Skeletal muscle cell (primary cell): ENCODE measurements at places on chromosomes 1 and 21.

- no peak for DNase-seq
Observed at GRCh38 chr1:46405724-46406123, 11.6 kb downstream of the FAAH start.

GRCh38 chr1:57072401-57073110 lies 106.7 kb upstream of the C8B start:
- no peak for DNase-seq

- DNase-seq: no peak
Observed at GRCh38 chr1:32127409-32128198, 19.7 kb downstream of the KPNA6 start.

DNA sequence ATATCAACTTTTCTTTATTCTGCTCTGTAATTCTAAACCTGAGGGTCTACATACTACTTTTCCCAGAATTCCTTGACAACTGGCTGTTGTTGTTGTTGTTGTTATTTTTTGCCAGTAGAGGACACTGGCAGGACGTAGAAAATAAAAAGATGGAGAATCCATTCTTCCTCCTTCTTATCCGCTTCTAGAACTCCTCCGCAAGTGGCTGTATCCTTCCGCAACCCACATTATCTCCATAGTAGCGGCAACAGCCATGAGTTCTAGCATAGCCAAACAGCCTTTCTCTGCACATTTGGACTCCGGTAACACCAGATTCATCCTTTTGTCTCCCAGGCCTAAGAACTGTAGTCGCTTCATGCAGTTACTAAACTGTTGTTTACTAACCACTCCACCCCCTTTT lies 91.1 kb upstream of the CACHD1 start:
- no peak for DNase-seq

DNA sequence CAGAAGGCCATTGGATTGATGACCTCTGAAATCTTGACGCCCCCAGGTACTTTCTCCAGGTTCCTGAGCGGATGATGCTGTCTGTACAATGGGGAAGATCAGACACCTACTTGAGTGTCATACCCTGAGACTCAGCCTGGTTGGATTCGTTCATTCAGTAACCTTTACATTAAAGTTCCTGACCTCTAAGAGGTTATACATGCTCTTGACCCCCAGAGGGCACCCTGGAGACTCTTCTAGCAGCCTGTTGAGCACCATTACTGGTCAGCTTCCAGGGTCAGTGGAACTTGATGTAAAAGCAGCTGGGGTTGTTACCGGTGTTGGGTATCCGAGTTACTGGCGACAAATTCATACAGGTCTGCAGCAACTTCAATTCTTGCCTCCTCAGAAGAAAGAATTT lies 114.3 kb upstream of the ZNF678 start:
- DNase-seq: no peak

DNA sequence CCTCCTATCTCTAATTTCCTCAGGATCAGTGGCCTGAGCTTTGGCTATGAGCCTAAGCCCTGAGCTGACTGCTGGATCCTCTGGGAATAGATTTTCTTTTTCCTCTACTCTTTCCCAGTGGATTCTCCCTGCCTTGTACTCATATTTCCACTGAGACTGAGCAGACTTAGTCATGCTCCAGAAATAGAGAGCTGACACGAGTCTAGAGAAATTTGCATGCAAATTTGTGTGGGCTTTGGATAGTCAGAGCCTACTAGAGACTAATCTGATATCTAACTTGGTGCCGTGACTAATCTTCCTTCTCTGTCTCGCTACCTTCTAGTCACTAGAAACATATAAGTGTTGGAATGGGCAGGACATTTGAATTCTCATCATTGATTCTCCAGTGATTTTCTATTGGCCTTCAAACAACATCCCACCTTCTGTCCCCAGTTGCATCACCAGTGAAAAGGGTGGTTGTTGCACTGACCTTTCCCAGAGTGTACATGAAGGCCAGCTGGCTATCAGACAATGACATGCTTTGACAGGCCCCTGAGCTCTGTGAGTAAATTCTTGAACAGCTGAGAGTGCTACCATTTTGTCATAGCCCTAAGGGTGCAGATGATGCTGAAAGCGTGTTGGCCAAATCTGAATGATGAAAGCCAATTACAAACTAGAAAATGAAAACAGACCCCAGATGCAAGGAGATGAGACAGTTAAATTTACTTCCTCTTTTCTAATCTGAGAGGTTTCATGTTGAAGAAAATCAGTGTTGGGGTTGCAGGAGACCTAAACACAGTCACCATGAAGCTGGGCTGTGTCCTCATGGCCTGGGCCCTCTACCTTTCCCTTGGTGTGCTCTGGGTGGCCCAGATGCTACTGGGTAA lies at the start of gene FCRLA:
FCRLA (plus strand) TSS at position 748 of the 866 bp plus-strand sequence; CDS start at position 784, 36 bp downstream.
- peak; percentile 87 for DNase-seq

- no peak for DNase-seq
Observed at GRCh38 chr1:204166219-204166618, at the start of gene REN. Gene REN (minus strand): TSS chr1:204166337. CDS start chr1:204166293, 44 bp downstream.

DNA sequence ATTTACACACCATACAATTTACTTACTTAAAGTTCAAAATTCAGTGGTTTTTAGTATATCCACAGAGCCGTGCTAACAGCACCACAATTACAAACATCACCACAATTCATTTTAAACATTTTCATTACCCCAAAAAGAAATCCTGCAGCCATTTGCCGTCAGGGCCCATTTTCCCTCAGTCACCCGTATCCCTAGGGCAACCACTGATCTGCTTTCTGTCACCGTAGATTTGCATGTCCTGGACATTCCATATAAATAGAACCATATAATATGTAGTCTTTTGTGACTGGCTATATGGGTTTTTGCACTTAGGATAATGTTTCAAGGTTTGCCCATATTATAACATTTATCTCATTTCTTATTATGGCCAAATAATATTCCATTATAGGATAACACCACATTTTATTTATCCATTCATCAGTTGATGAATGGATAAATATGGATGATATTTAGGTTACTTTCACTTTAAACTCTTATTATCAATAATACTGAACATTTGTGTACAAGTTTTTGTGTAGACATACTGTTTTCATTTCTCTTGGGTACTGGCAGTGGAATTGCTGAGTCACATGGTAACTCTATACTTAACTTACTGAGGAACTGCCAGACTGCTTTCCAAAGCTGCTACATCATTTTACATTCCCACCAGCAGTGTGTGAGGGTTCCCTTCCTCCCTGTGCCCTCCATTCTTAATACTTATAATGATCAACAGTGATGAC lies 68.9 kb downstream of the ST3GAL3 start:
- DNase-seq: peak; percentile 56

- peak; percentile 80 for DNase-seq
Observed at GRCh38 chr1:24705260-24706073, 39.8 kb upstream of the CLIC4 start.

DNA sequence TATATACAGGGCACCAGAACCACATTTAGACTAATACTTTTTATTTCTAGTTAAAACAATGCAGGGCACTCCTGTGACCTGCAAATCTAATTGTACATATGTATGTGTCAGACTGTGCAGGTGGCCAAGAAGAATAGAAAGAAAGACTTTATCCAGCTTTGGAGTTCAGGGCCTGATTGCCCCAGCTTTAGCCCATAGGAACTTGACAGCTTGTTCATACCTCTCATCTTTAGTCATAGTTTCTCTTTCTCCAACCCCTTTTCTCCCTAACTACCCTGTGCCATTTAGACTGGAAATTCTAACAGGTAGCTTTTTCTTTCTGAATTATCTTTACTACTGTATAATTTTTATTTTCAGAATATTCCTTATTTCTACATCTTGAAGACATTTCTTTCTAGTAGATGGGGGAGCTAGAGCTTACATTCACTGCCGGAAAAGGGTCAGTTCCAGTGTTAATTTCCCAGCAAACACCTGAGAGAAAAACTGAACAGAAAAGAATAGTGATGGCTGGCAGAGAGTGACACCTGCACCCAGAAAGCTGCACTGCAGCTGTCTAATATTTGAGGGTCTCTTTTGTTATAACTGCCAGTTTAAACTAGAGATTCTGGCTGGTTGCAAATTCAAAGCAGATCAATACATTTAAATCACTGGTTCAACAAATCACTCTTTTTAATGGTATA lies 8.4 kb downstream of the YBX1 start:
- DNase-seq: no peak

GRCh38 chr1:180953291-180954004 lies 40.8 kb downstream of the KIAA1614 start:
- no peak for DNase-seq

GRCh38 chr1:100631015-100631551 lies 88.5 kb upstream of the VCAM1 start:
- DNase-seq: peak; percentile 98

GRCh38 chr1:234067581-234068337 lies 163.3 kb downstream of the SLC35F3 start:
- DNase-seq: no peak

- DNase-seq: no peak
Observed at GRCh38 chr1:183571678-183572268, 18.5 kb downstream of the NCF2 start.

DNA sequence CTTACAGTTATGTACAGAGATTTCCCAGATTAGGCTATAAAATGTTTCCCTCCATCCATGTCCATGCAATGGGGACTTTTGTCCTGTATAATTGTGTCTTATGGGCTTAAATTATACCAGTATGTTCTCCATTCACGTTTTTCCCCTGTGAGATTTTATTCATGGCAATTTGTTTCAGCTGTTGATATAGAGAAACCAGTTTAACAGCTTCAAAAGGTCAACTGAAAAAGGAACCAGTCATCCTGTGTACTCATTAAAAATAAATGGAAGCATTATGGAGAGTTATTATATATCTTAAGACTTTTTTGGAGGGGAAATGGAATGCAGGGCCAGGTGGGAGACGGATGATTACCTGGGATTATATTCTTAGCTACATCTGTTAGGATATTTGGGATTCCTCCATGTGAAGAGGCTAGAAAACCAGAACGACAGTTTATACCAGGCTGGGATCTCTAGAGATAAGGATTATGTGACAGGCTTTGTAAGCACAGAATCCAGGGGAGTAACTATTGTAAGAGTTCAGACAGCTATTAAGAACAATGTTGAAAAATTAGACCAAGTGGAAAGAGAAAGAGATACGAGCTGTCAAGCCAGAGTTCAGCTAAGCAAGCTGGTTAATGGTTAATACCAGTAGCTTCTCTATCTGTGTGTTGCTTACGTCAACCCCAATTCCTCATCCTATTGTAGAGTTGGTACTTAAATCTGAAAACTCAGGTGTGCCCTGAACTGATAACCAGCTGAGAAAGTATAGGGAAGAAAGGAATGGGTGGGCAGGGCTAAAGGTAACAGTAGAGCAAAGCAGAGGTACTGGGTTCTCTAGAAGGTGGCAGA lies 12.4 kb upstream of the ZNF697 start:
- DNase-seq: no peak

DNA sequence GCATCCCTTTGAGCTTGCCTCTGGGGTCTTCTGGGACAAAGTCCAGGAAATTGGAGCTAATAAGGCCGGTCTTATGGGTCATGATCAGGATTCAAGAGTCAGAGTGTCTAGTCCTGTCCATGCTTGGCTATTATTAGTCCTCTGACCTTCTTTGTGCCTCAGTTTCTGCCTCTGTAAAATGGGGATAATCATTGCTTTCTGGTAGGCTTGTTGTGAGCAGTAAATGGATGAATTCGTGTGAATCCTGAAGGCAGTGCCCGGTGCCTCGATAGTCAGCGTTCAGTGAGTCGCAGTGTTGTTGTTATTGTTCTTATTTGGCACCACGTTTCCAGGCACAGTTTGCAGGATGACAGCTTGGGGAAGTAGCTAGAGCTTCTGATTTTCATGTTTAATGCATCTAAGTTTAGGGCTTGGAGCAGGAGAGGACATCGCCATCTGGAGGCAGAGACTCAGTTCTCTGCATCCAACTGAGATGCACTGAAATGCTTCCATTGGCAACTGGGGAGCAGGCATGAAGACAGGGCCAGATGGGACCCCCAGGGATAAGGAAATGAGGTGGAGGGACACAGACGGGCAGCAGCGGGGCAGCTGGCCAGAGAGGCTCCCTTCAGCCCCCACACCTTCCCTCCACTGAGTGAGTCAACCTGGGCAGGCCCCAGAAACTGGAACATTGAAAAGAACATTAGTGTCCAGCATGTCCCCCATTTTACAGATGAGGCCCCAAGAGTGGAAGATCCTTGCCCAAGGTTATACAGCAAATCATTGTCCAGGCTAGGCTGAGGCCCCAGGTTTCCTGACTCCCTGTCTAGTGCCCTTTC lies 160.3 kb downstream of the PTPRU start:
- DNase-seq: no peak

DNA sequence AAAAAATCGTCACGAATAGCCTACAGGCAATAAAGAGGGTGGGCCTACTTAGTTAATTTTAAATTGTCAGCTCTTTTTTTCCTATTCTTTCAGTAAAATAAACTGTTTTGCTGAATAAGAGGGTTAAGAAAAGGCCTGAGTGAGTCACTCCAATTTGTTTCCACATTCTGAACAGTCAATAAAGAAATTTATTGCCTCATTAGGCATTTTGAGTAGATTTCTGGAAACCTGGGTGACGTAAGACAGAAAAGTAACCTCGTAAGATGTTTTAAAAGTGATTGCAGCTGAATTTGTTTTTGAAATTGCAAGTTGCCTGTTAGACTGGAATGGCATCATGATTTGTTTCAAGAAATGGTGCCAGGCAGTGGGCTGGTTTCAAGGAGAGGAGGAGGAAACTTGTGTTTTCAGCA lies 439.3 kb downstream of the USP25 start:
- peak; percentile 21 for DNase-seq

DNA sequence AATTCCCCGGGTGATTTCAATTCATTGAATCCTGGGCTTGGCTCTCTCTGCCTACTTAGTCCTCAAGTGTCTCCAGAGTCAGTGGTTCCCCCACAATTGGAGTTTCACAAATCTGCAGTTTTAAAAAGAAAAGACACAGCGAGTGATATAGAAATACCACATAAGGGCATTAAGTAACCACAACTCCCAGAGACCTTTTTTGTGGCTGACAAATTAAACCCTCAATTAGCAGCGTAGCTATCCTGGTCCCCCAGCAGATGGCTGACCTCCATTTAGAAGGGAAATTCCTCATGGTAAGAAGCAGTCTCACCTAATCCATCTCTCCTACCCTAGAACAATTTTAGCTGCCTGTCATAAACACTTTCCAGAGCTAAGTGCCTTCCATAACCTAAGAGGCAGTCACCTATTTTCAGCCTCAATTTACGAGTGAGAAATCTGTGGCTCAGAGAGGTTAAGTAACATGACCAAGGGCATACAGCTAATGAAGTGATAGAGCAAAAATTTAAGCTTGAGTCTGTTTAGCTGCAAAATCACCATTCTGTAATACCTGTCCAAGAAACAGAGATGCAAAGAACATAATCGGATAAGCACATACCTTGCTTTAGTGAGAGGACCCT lies 56.0 kb upstream of the NBPF3 start:
- DNase-seq: no peak

DNA sequence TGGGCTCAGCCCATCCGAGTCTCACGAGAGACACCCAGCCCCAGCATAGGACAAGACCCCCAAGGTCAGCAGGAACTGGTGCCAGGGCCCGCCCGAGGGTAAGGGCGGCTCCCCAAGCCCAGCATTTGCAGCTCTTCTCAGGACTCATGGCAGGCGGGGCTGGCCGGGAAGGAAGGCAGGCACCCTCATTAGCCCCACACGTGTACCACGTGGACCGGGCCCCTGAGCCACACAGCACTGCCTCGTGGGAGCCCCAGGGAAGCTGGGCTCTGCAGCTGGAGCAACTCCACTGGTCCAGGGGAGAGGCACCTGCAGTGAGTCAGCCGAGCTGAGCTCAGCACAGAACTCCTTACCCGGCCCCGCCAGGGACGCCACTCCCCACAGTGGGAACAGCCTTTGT lies 97.7 kb upstream of the IFFO2 start:
- DNase-seq: no peak
